G401 (cell line): ENCODE measurements at places on chromosomes 13 and 19. TPM values are rescaled to one million over a fixed set of nuclear protein-coding genes. Genes with fewer than 3 reads are reported as not detected.

The SEMA6B gene
- 147 and 162 TPM in 2 replicates for total RNA-seq

The CIC gene
- total RNA-seq: 14.3 and 21.2 TPM in 2 replicates

The KLK4 gene
- not detected in 2 replicates for total RNA-seq

The TMEM59L gene
- total RNA-seq: 2.5 and 4.1 TPM in 2 replicates

The GAPDHS gene
- total RNA-seq: 3.2 TPM in 1 of 2 replicates, not detected in the other

- no peak for DNase-seq
Measured at GRCh38 chr13:60571571-60571970, 174.6 kb downstream of the TDRD3 start.

DNA sequence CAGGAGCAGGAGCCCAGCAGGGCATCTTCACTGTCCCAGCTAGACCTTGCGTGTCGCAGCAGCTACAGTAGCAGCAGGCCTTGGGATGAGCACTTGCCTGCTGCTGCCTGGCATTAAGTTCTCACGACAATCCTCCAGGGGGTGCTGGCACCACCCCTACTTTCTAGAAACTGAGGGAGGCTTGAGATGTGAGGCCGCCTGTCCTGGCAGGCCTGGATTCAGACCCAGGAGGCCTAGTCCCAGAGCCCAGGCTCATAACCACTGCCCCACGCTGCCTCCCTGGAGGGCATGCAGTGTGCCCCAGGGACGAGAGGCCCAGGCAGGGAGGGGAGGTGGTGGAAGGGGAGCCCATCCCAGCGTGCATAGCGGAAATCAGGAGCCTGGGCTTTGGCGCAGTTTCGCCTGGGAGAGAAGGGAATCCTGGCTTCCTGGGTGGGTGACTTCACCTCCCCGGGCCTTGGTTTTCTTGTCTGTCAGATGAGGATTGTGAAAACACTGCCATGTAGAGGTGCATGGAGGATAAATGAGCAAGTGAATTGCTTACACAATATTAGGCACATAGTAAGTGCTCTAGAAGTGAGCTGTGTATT is 26.1 kb downstream of the PPP5C start:
- DNase-seq: peak; percentile 32

DNA sequence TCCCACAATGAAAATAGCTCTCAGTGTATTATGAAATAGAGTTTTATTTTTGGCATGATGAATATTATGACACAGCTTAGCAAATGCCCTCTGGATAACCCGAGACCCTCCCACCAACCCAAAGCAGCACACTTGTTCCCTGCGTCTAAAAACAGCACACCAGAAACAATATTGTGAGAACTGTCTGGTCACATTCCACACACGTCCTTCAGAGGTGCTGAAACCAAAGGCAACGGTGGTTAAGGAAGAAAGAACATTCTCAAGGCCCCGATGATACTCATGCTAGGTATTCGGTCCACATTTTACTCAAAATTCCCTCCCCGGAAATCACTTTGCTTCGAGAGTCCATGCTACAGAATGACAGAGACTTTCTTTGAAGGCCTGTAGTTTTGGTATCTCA is 156.7 kb downstream of the SLC7A1 start:
- no peak for DNase-seq

GRCh38 chr19:9107375-9107774 is at the start of gene OR7G2:
TSS of gene OR7G2 (minus strand) at chr19:9107475. CDS start at chr19:9103243, 4,232 bp downstream.
- no peak for DNase-seq

GRCh38 chr13:100694722-100695508 is 20.3 kb upstream of the TMTC4 start:
- no peak for DNase-seq

- no peak for DNase-seq
Measured at GRCh38 chr13:106118050-106118449, 417.4 kb downstream of the EFNB2 start.

- DNase-seq: no peak
Measured at GRCh38 chr13:33524086-33524485, 238.5 kb upstream of the STARD13 start.

- DNase-seq: peak; percentile 75
Measured at GRCh38 chr19:3669947-3670795, 30.1 kb downstream of the PIP5K1C start.

- DNase-seq: no peak
Measured at GRCh38 chr13:97259798-97260714, 37.9 kb downstream of the MBNL2 start.

GRCh38 chr13:75251188-75251587 is 230.8 kb downstream of the TBC1D4 start:
- DNase-seq: no peak

GRCh38 chr13:43316946-43317353 is 293.6 kb downstream of the DNAJC15 start:
- no peak for DNase-seq

- no peak for DNase-seq
Measured at GRCh38 chr19:11377756-11378155, 3.3 kb downstream of the SWSAP1 start.
